SW 1271 (cell line): ENCODE measurements at places on chromosomes 11 and 22.
A peak's percentile ranks its signal among the peaks of the same experiment; 100 is the strongest.

DNA sequence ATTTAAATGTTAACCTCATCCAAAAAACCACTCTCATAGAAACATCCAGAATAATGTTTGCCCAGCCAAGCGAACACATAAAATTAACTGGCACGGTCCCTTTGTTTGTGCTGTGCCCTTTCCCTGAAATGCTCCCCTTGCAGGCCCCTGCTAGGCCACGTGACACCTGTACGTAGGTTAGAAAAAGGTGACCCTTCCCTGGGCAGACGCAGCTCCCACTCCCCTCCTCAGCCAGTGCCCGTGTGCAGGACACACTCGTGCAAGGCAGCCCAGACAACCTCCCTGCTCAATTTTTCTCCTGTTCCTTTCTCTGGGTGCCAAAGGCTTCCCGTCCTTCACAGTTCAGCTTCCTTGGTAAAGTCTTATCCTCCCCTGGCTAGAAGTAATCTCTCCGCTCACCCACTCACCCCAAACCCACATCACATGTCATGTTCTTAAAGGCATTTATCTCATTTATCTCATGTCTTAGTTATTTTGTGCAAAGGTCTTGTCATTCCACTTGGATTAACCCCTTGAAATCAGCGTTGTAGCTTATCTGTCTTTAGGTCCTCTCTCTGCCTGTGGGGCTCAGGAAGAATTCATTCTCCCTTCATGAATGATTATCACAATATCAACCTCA is 20.7 kb downstream of the FAM83F start:
- no peak for DNase-seq

- no peak for DNase-seq
Observed at GRCh38 chr11:8247312-8247711, 16.4 kb downstream of the LMO1 start.

DNA sequence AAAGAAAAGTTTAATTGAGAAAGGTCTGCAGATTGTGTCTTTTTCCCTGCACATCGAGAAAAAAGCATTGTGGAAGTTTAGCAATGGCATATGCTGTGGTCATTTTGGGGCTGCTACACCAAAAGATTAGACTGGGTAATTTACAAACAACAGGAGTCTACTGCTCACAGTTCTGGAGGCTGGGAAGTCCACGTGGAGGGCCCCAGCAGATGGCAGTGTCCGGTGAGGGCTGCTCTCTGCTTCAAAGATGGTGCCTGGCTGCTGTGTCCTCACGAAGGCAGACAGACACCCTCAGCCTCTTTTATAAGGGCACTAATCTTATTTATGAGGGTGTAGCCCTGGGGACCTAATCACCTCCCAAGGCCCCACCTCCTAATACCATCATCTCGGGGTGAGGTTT is 21.1 kb downstream of the PHF21B start:
- no peak for DNase-seq

- peak; percentile 4 for DNase-seq
Observed at GRCh38 chr22:50058906-50059880, 1.1 kb upstream of the TTLL8 start.

DNA sequence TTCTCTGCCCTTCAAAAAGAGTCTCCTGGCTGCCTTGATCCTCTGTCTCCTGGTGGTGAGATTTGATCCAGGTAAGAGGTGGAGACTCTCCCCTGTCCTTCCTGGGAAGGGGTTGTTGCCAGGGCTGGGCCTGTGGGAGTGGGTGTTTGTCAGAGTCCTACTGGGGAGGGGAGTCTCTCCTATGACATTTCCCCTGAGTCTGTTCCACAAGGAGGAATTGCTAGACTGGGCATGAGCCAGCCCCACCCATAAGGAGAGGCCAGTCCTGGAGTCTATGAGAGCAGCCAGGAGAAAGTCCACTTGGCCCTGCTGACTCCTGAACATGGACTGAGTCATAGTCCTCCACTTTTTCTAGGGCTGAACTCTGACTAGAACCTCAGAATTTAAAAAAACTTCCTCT is 7.4 kb downstream of the PEX26 start:
- no peak for DNase-seq

DNA sequence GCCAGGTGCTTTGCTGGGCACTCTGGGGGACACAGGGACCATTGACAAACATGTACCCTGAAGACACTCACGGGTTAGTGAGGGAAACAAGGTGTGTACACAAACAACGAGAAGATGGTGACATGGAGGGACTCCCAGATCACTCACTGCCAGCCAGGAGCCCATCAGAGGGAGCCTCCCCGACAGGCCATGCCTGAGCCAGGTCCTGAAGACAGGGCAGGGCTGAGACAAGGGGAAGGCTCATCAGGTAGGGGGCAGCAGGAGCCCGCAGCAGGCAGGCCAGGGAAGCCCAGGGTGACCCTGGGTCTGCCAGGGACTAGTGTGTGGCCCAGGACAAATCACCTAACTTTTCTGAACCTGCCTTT is 127.9 kb downstream of the BUD13 start:
- DNase-seq = no peak

GRCh38 chr11:8055836-8056526 is 25.0 kb upstream of the TUB start:
- DNase-seq = no peak
